ENCODE measurements at places on chromosomes 16 and 17. TPM values are rescaled to one million over a fixed set of nuclear protein-coding genes. Genes with fewer than 3 reads are reported as not detected.

CLEC16A gene
- 28.8 TPM for total RNA-seq

ACSM5 gene
- 5.8 TPM for total RNA-seq

PIMREG gene
- 0.84 TPM for total RNA-seq

TRPV2 gene
- total RNA-seq: 40.3 TPM

SLC38A8 gene
- not detected for total RNA-seq

SOX9 gene
- total RNA-seq: 4.7 TPM

TEX14 gene
- total RNA-seq: 0.16 TPM

NPTX1 gene
- 1.6 TPM for total RNA-seq

TMED6 gene
- 1.1 TPM for total RNA-seq

DNA sequence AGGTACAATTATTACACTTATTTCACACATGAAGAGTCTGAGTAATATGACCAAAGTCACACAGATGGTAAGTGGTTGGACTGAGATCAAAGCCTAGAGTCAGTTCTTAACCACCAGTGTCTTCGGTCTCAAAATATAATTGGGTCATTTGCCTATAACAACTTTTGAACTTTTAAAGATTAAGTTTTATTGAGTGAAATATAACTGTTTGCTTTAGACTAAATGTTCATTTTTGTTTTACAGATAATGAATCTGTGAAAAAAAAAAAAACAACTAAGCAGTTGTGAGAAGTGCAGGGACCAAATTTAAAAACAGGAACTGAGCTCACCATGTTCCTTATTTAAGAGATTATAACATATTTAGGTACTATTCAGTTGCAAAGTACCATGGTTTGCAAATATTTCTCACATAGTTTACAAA lies 150.1 kb downstream of the ITFG1 start:
- H3K27me3 ChIP-seq: no peaks in the 10 kb centered on the region
- no peak overlapping the region for H3K4me3 ChIP-seq
- H3K4me1 ChIP-seq: no peaks in the 10 kb centered on the region
- no peaks in the 10 kb centered on the region for H3K36me3 ChIP-seq

- H3K4me3 ChIP-seq: no peak overlapping the region
- H3K36me3 ChIP-seq: no peaks in the 10 kb centered on the region
Observed at GRCh38 chr17:79631640-79632431, 21.0 kb upstream of the RBFOX3 start.

DNA sequence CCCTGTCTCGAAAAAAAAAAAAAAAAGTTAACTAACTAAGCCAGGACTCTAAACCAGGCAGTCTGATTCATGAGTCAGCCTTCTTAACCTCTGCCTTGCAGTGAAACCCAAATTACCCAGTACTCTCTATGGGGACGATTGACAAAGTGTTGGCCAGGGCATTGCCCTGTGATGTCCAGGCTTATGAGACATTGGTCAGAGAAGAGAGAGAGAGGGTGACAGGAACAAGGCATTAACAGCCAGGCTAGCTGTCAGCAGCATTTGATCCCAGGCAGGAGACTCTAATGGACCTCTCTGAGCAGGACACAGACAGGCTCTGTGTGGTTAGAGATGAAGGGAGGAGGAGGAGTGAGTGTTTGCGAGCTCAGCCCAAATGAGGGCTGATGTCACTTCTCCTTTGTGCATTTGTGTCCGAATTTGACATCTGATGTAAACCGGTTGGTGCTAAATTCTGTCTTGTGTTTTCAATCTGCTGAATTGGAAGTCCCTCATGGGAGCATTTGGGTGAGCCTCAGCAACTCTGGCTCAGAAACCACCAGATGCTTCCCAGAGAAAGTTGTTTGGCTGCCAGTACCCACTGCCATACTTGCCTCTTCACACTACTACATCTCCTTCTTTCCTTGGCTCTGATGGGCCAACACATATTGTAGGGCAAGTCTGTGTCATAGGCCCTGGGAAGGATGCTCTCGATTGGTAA lies 4.3 kb upstream of the MYL4 start:
- no peaks in the 10 kb centered on the region for H3K27me3 ChIP-seq
- H3K36me3 ChIP-seq: no peaks in the 10 kb centered on the region
- H3K4me3 ChIP-seq: no peak overlapping the region
- H3K27ac ChIP-seq: peak overlapping the region; percentile 77
- H3K4me1 ChIP-seq: no peaks in the 10 kb centered on the region

DNA sequence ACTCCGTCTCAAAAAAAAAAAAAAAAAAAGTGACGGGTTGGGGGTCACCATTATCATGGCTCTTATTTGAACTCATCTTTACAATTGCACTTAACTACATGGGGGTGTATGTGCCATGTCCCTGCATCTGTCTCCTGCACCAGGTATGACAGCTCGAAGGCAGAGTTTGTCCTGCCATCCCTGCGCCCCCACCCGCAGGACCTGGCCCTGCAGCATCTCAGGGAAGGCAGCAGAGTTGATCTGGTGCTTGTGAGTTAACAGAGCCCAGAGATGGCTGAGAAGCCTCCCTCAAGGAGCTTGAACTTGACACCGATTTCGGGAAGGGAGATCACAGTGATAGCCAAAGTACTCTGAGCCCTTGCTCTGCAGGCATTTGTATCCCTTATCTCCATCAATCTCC lies 44.8 kb downstream of the C16orf82 start:
- H3K27ac ChIP-seq: no peak overlapping the region
- DNase-seq: no peak
- H3K27me3 ChIP-seq: no peaks in the 10 kb centered on the region
- no peaks in the 10 kb centered on the region for H3K4me1 ChIP-seq
- H3K4me3 ChIP-seq: no peak overlapping the region

GRCh38 chr17:75601057-75601987 lies 13.7 kb downstream of the MYO15B start:
- no peaks in the 10 kb centered on the region for H3K4me1 ChIP-seq
- H3K27ac ChIP-seq: no peak overlapping the region
- DNase-seq: no peak

DNA sequence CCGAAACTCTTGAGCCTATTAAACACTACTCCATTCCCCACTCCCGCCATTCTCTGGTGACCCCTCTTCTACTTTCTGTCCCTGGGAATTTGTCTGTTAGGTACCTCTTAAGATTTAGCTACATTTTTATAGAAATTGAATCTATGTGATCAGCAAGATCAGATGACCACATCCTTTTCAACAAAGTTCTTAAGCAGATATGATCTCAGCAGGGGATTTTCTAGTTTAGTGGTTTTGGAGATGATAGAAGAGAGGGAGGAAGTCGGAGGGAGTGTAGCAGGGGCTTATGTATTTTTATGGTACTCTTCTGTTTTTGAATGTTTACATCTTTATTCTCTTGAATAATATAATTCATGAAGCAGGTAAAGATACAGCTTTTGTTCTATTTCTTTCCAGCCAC lies 40.8 kb downstream of the RPA1 start:
- no peaks in the 10 kb centered on the region for H3K36me3 ChIP-seq
- no peaks in the 10 kb centered on the region for H3K27me3 ChIP-seq
- no peak overlapping the region for H3K4me3 ChIP-seq
- no peaks in the 10 kb centered on the region for H3K4me1 ChIP-seq
- H3K27ac ChIP-seq: no peak overlapping the region
- no peak for DNase-seq

DNA sequence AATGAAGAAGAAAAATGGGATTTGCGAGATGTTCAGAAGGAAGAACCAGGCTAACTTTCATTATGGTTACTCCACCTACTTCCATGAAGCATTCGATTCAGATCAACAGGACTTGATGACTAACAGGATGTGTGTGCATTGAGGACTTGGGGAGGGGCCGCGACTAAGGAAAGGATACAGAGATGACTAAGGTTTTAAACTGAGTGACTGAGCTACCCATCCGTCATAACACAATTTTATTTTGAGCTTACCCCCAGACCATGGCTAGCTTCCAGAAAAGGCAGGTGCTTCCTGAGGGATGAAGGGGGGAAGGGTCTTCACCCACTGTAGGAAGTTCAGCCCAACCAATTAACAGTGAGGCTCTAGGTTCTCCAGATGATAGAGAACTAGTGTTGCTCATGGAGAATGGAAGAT lies 2.5 kb upstream of the CDYL2 start:
- no peak overlapping the region for H3K4me3 ChIP-seq
- H3K36me3 ChIP-seq: no peaks in the 10 kb centered on the region
- H3K27ac ChIP-seq: no peak overlapping the region
- H3K27me3 ChIP-seq: no peaks in the 10 kb centered on the region
- H3K4me1 ChIP-seq: no peaks in the 10 kb centered on the region

- DNase-seq: no peak
- H3K27ac ChIP-seq: no peak overlapping the region
- no peaks in the 10 kb centered on the region for H3K36me3 ChIP-seq
- H3K27me3 ChIP-seq: no peaks in the 10 kb centered on the region
- H3K4me1 ChIP-seq: peaks cover 2% of the 10 kb centered on the region
Observed at GRCh38 chr17:40450175-40450574, 6.9 kb downstream of the IGFBP4 start.

DNA sequence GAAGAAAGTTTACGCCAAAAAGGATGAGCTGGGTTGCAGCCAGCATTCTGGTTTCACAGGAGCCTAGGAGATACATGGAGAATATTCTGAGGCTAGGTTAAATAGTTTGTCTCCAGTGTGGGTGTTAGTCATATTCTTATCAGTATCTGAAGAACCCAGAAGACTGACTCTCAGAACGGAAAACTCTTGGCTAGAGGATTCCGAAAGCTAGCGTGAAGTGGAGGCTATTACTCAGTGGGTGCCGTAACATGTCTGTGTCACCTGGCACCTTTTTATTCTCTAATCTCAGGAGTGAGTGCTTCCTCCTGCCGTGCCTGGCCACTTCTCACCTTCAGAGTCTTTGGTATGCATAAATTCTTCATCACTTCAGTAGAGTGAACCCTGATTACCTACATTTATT lies 199.5 kb downstream of the WWOX start:
- no peak overlapping the region for H3K4me3 ChIP-seq
- no peaks in the 10 kb centered on the region for H3K36me3 ChIP-seq
- no peak for DNase-seq
- H3K27me3 ChIP-seq: no peaks in the 10 kb centered on the region
- H3K27ac ChIP-seq: no peak overlapping the region

- H3K27ac ChIP-seq: no peak overlapping the region
- no peaks in the 10 kb centered on the region for H3K36me3 ChIP-seq
- no peak overlapping the region for H3K4me3 ChIP-seq
- no peak for DNase-seq
- H3K27me3 ChIP-seq: no peaks in the 10 kb centered on the region
Observed at GRCh38 chr16:86930663-86931373, 352.5 kb downstream of the FOXL1 start.

DNA sequence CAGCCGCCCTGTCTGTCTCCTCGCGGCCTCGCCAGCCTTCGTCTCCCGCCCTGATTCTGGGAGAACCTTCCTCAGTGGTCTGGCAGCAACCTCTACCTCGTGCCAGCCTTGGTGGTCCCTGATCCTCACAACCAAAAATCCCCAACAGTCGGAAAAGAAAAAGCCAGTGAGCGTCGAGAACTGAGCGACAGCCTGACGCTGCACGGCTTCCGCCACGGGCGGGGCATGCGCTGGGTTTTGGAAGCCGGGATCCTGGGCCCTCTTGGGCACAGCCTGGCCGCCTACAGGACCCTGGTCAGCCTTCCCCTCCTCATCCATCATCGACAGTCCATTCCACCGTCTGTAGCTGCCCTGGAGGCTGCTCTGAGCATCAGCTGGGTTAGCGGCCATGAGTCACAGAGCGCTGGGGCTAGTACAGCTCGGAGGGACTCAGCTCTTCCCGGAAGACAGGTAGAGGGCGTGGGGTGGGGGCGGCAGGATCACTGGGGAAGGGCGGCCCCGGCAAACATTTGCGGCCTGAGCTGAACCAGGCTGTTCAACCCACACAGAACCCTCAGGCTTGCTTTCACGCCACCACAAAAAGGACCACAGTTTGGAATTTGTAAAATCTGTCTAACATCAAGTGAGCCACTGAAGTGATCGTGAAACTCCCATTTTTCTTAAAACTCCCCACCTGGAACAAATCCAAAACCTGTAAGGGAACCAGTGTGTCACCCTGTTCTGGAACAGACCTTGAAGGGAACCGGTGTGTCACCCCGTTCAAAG lies 55.4 kb upstream of the DOC2B start:
- no peaks in the 10 kb centered on the region for H3K36me3 ChIP-seq
- no peak overlapping the region for H3K27ac ChIP-seq
- no peak overlapping the region for H3K4me3 ChIP-seq
- H3K27me3 ChIP-seq: no peaks in the 10 kb centered on the region
- peak; percentile 65 for DNase-seq

DNA sequence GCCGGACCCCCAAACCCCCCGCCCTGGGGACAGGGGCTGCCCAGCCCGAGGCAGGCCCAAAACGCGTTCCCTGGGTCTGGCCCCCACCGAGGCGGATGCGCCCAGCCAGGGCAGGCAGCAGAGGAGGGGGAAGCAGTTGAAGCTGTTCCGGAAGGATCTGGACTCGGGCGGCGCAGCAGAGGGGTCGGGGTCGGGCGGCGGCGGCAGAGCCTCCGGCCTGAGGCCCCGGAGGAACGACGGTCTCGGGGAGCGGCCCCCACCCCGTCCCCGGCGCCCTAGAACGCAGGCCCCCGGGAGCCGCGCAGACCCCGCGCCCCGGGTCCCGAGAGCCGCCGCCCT lies 22.9 kb upstream of the ZFPM1 start:
- H3K27ac ChIP-seq: no peak overlapping the region
- no peak overlapping the region for H3K4me3 ChIP-seq
- DNase-seq: no peak
- no peaks in the 10 kb centered on the region for H3K27me3 ChIP-seq
- H3K36me3 ChIP-seq: no peaks in the 10 kb centered on the region

DNA sequence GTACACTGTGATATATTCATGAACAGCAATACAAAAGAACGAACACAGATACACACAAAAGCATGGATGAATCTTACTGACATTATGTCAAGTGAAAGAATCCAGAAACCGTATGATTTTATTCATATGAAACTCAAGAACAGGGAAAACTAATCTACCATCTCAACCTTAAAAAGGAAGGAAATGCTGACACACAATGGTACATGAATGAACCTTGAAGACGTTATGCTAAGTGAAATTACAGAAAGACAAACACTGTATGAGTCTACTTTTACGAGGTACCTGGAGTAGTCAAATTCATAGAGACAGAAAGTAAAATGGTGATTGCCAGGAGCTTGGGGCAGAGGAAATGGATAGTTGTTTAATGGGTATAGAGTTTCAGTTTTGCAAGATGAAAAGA lies 8.7 kb upstream of the PRKCB start:
- H3K27ac ChIP-seq: no peak overlapping the region
- no peak for DNase-seq
- H3K4me1 ChIP-seq: no peaks in the 10 kb centered on the region
- no peaks in the 10 kb centered on the region for H3K36me3 ChIP-seq
- H3K4me3 ChIP-seq: no peak overlapping the region

- no peaks in the 10 kb centered on the region for H3K4me1 ChIP-seq
- no peak overlapping the region for H3K4me3 ChIP-seq
Observed at GRCh38 chr16:27722892-27723450, 173.0 kb downstream of the KATNIP start.

All from aorta (tissue), 5 donors.